ENCODE measurements at places on chromosomes 12 and 14.
A peak's percentile ranks its signal among the peaks of the same experiment; 100 is the strongest.

DNA sequence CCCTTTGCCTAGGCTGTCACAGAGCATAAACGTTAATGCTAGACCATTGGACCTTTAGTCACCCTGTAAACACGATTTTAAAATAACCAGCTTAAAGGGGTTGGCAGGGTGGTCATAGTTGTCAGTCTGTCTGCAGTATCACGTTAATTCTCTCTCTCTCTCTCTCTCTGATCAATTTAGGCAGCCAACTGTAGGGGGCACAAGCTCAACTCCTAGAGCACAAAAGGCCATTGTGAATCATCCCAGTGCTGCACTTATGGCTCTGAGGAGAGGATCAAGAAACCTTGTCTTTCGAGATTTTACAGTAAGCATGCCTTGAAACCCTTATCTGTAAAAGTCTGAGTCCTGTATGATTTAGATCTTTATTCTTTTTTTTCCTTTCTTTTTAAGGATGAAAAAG is 97.1 kb downstream of the SCAF11 start:
- no peak overlapping the region for H3K4me3 ChIP-seq
- no peaks in the 10 kb centered on the region for H3K27me3 ChIP-seq
- H3K27ac ChIP-seq = no peak overlapping the region
- H3K4me1 ChIP-seq = no peaks in the 10 kb centered on the region
- peaks cover 5% of the 10 kb centered on the region for H3K36me3 ChIP-seq

GRCh38 chr12:51224625-51225024 is 6.8 kb upstream of the POU6F1 start:
- no peak overlapping the region for H3K4me3 ChIP-seq
- no peak for DNase-seq
- no peaks in the 10 kb centered on the region for H3K36me3 ChIP-seq
- no peak overlapping the region for H3K27ac ChIP-seq

GRCh38 chr12:119319638-119320037 is 14.9 kb upstream of the CCDC60 start:
- DNase-seq = no peak
- no peaks in the 10 kb centered on the region for H3K4me1 ChIP-seq
- H3K36me3 ChIP-seq = no peaks in the 10 kb centered on the region
- no peak overlapping the region for H3K4me3 ChIP-seq
- no peaks in the 10 kb centered on the region for H3K27me3 ChIP-seq
- H3K27ac ChIP-seq = no peak overlapping the region

GRCh38 chr12:32896432-32897280 is at the start of gene PKP2:
Gene PKP2 (minus strand): TSS chr12:32896777. CDS start chr12:32896731, 46 bp downstream.
- H3K36me3 ChIP-seq = no peaks in the 10 kb centered on the region
- H3K4me3 ChIP-seq = peak within 1 kb of the TSS; percentile 79
- peak within 1 kb of the TSS; percentile 41 for H3K27ac ChIP-seq

- H3K4me1 ChIP-seq = no peaks in the 10 kb centered on the region
- no peak for DNase-seq
- no peaks in the 10 kb centered on the region for H3K36me3 ChIP-seq
- no peak overlapping the region for H3K4me3 ChIP-seq
- H3K27ac ChIP-seq = no peak overlapping the region
- H3K27me3 ChIP-seq = no peaks in the 10 kb centered on the region
Observed at GRCh38 chr12:118884226-118884625, 97.1 kb upstream of the SRRM4 start.

- no peaks in the 10 kb centered on the region for H3K27me3 ChIP-seq
- H3K4me1 ChIP-seq = no peaks in the 10 kb centered on the region
- H3K4me3 ChIP-seq = no peak overlapping the region
- no peaks in the 10 kb centered on the region for H3K36me3 ChIP-seq
Observed at GRCh38 chr12:109356577-109356976, 8.9 kb downstream of the MYO1H start.

GRCh38 chr12:121580959-121581685 is at the start of gene KDM2B:
Gene KDM2B (minus strand): TSS chr12:121581023. CDS start chr12:121580911, 112 bp downstream.
- peaks cover 9% of the 10 kb centered on the region for H3K4me1 ChIP-seq
- DNase-seq = no peak
- H3K27ac ChIP-seq = peak within 1 kb of the TSS; percentile 95
- H3K36me3 ChIP-seq = peaks cover 2% of the 10 kb centered on the region
- H3K4me3 ChIP-seq = peak within 1 kb of the TSS; percentile 78

GRCh38 chr14:63650256-63650952 is 8.7 kb upstream of the WDR89 start:
- H3K4me1 ChIP-seq = no peaks in the 10 kb centered on the region
- DNase-seq = no peak
- H3K27me3 ChIP-seq = no peaks in the 10 kb centered on the region
- H3K27ac ChIP-seq = no peak overlapping the region

DNA sequence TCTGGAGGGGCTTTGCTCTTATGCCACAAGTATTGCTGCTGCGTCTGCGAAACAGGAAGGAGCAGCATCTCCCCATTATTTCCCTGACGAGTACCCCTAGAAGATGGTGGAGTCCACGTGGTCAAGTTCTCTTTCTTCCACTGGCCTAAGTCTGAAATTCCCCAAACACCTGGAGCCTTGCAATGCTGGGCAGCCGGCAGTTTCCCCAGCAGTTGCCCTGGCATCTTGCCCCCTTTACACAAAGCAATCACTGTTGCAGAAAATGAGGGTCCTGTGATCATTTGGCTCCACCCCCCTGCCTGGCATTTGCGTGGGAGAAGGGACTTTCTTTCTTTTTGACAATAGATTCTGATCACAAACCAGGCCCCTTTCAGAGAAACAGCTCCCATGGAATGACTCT is 56.9 kb downstream of the FOS start:
- 0 out of 2 replicates have a peak, but pooled peaks cover 2% of the 10 kb centered on the region for H3K4me1 ChIP-seq
- H3K27ac ChIP-seq = no peak overlapping the region
- no peak overlapping the region for H3K4me3 ChIP-seq
- H3K36me3 ChIP-seq = no peaks in the 10 kb centered on the region

GRCh38 chr14:101222362-101223070 is 319.0 kb upstream of the RTL1 start:
- H3K4me3 ChIP-seq = no peak overlapping the region
- H3K27me3 ChIP-seq = peaks cover 4% of the 10 kb centered on the region
- H3K4me1 ChIP-seq = peaks cover 34% of the 10 kb centered on the region

DNA sequence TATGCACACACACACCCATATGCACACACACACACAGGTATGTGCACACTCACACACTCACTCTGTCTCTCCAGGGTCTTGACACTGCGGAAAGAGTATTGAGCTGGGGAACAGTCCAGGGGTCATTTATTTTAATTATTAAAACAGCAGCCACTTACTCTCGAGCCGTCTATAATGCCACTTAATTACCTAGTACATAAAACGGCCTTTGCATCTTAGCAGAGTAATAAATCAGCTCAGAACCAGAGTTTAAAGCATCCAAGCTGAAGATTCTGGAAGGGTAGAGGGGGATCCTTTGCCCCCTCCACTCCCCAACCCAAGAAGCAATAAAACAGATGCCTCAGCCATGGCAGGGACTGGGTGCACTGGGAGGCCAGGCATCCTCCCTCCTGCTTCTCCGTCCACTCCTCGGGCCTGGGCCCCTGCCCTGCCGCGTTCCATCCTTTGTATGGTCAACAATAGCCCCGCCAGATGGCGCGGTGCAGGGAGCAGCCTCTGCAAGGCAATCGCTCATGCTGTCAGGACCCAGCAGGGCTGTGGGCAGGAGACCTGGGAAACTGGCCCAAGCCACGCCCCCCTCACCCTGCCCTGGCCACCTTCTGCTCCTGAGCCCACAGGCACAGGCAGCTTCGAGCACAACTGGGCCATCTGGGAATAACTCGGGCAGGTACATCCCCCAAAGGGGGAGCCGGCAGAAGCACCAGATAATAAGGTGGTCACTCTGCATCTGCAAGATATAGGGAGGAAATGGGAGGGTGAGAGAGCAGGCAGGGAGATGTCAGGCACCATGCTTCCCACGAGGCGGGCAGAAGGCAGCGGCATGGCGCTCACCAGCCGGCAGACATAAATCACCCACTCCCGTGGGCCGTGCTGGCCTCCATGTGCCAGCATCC is 40.9 kb downstream of the CCDC85C start:
- no peak overlapping the region for H3K27ac ChIP-seq
- H3K4me3 ChIP-seq = no peak overlapping the region
- no peaks in the 10 kb centered on the region for H3K4me1 ChIP-seq
- peak; percentile 75 for DNase-seq

GRCh38 chr12:121795034-121795968 is 1.8 kb upstream of the RHOF start:
- peaks cover 16% of the 10 kb centered on the region for H3K36me3 ChIP-seq
- no peak overlapping the region for H3K27ac ChIP-seq
- H3K4me3 ChIP-seq = no peak overlapping the region

- no peak overlapping the region for H3K27ac ChIP-seq
- DNase-seq = no peak
Observed at GRCh38 chr14:59823179-59823578, 47.4 kb downstream of the RTN1 start.

DNA sequence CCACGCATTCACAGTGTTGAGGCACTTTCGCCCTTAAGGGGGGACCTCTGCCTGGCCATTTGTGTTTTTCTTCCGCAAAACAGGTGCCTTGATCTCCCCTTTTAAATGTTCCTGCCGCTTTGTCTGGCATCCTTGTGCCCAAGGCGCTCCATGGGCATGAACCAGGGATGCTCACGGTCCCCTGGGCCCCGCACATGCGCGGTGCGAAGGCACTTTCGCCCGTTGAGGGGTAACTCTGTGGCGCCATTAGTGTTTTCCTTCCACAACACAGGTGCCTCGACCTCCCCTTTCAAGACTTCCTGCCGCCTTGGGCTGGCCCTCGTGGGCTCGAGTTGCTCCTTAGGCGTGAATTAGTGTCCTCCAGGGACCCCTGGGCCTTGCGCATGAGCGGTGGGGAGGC is 335.5 kb downstream of the ALG10 start:
- no peaks in the 10 kb centered on the region for H3K36me3 ChIP-seq
- no peaks in the 10 kb centered on the region for H3K4me1 ChIP-seq
- DNase-seq = no peak
- H3K4me3 ChIP-seq = no peak overlapping the region
- H3K27ac ChIP-seq = no peak overlapping the region

DNA sequence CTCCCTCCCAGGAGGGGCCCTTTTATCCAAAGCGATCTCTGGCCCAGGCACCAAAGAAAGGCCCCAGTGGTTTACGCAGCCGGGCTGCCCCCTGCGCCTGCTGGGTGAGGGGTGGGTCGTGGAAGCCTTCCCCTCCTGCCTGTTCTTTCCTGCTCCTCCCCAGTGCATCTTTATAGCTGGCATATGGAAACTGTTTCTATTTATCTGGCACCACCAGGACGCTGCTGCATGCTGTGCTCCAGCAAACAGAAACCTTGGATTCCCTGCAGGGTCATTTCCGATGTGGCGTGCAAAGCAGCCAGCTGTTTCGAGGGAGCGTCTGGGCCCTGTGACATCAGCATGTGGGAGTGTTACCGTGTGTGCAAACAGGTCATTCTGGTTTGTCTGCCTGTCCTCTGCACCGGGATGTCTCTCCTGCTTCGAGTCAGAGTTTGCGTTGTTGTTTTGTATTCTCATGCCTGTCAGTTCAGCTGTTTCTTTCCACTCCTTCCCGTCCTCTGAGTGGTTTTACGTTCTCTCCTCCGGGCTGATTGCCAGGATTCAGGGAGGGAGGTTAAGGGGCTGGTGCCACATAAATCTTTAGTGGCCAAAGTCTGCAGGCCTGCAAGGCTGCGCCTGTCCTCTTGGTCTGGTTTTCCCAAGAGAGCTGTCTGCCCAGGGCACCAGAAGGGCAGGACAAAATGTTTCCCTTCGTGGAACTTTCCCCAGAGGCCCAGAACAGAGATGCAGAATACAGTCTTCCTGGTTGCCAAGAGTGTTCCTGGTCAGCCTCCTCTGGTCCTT is 24.6 kb downstream of the TPCN1 start:
- no peak overlapping the region for H3K4me3 ChIP-seq
- peak; percentile 76 for DNase-seq
- H3K27ac ChIP-seq = peak overlapping the region; percentile 83
- H3K36me3 ChIP-seq = no peaks in the 10 kb centered on the region
- H3K27me3 ChIP-seq = no peaks in the 10 kb centered on the region

DNA sequence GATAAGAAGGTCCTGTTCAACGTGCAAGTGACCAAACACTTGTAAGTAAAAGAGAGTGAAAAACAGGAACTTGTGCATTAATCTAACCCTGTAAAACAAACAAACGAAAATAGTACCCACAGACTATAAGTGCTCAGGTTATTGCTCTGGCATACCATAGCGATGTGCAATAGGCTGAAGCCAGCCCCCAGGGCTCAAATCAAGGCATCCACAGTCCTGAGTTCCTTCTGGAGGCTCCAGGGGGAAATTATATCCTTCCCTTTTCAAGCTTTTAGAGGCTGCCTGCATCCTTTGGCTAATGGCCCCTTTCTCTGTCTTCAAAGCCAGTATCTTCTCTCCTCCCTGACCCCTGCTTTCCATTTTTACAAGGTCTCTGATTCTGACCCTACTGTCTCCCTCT is 8.1 kb upstream of the CMAS start:
- no peak overlapping the region for H3K27ac ChIP-seq
- H3K36me3 ChIP-seq = no peaks in the 10 kb centered on the region
- no peaks in the 10 kb centered on the region for H3K27me3 ChIP-seq
- H3K4me3 ChIP-seq = no peak overlapping the region
- DNase-seq = no peak

DNA sequence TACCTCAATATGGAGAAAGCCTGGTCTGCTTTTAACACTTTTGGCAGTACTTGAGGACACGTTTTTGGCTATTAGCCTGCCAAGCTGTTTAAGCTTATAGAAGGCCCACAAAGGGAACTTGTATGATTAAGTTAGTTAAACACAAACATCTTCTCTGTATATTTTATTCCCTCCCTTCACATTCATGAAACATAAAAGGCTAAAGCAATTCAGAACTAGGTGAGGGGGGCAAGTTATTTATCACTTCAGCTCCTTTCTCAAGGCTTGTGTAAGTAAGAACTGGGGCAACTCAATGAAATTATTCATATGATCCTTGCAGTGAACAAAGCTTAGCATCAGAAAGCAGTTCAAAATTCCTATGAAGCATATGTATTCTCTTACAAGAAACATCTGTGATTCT is 7.5 kb downstream of the PRICKLE1 start:
- H3K36me3 ChIP-seq = no peaks in the 10 kb centered on the region
- no peak overlapping the region for H3K27ac ChIP-seq
- H3K27me3 ChIP-seq = no peaks in the 10 kb centered on the region
- no peaks in the 10 kb centered on the region for H3K4me1 ChIP-seq

DNA sequence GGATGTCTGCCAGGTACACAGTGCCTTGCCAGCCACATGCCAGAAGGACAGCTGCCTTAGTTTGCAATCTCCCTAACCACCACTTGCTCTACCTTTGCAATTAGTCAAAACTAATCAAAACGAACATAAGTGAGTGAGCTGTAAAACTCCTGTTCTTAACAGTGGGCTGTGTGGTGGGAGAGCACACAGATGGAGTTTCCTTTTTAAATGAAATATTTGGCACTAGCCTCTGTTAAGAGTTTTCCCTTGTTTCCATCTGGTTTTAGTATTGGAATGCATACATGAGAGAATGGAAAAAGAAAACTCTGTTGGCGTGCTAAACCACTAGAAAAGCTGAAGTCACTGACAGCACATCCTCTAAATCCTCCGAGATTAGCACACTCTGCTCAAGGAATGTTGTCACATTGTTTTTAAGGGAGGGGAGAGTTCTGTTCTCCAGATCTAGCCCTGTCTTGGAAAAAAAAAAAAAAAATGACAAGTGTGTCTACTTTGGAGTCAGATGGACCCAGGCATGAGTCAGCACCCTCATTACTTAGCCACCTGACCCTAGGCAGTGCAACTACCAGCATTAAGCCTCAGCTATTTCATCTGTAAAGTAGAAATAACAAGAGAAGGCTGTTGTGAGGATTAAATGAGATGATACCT is 83.9 kb downstream of the STXBP6 start:
- DNase-seq = no peak
- H3K36me3 ChIP-seq = no peaks in the 10 kb centered on the region
- no peak overlapping the region for H3K27ac ChIP-seq
- H3K27me3 ChIP-seq = no peaks in the 10 kb centered on the region

Data from H1 (cell line).